ENCODE measurements at places on chromosomes 6 and 20.

DNA sequence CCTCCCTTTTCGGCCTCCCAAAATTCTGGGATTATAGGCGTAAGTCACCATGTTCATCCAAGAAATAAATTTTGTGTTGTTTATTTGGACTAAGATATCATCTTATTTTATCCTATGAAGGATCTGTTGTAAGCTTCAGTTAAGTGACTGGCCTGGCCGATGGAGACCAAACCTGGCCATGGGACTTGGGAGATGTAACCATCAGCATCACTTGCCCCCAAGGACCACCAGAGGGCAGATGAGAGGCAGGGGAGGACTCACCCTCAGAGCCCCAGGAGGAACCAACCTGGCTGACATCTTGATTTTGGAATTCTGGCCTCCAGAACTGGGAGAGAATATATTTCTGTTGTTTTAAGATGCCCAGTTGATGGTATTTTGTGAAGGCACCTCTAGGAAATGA is 266.7 kb downstream of the CDH26 start:
- DNase-seq, result peak; percentile 21

DNA sequence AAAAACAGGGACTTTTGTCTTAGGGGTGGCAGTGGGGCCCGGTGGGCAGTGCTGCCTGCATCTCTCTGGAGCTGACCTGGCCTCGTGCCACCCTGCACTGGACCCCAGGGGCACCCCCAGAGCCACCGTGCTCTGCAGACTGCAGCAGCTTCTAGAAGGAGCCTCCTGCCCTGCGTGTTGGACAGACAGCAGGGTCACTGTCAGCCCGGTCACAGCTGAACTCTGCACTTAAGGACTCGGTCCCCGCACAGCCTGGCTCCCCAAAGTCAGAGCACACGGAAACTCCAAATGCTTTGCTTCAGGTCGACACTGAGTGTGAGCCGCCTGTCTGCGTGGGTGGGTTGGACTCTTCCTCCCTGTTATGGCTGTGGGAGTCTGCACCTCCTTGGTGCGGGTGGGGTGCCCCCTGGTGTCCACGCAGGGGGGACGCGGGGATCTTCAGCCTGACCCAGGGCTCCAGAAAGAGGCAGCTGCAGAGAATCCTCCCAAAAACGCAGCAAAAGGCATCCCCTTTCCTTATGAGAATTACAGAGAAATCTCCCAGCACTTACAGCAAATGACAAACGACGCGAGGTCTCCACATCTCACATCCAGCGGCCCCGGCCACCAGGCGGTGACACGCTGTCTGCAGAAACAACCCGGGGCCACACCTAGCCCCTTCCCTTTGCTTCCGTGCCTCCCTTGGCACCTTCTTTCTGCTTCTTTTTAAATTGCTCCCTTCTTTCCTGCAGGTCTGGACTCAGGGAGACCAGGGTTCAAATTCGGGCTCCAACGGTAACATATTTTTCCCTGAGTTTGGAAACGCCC is 36.3 kb upstream of the DACT2 start:
- no peak for DNase-seq

GRCh38 chr20:32035426-32035779 is 16.6 kb upstream of the HCK start:
- DNase-seq, result no peak

- no peak for DNase-seq
Observed at GRCh38 chr6:21908161-21908848, 314.8 kb downstream of the SOX4 start.

GRCh38 chr6:157143171-157143889 is 180.0 kb downstream of the TMEM242 start:
- DNase-seq, result no peak

GRCh38 chr6:156413154-156413553 is 364.0 kb upstream of the ARID1B start:
- DNase-seq, result no peak

GRCh38 chr6:55853008-55854001 is 22.1 kb downstream of the BMP5 start:
- no peak for DNase-seq

DNA sequence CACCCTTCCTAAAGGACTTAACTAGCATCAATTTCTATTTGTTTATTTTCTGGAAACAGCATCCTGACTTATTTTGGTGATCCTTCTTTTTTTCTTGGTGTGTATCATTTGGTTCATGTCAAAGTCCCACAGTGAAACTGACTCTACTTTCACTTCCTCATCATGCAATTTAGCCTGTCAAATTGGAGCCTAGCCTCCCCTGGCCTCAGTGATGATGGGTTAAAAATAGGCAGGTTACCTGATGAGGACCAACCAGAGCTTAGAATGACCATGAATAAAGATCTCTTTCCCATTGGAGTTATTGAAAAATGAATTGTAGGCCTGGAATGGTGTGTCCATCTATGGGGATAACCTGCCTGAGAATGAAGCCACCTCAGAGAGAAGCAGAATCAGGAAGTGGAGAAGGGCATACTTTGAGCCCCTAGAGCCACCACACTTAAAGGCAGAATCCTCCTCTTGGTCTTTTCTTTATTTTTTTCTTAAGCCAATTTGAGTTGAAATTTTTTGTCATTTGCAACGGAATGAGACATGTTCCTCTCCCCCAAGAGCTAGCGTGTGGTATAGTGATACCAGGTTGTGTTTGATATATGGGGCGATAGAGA is 105.6 kb downstream of the BTBD3 start:
- peak; percentile 60 for DNase-seq

- no peak for DNase-seq
Observed at GRCh38 chr20:25654487-25654886, 30.7 kb upstream of the NANP start.

DNA sequence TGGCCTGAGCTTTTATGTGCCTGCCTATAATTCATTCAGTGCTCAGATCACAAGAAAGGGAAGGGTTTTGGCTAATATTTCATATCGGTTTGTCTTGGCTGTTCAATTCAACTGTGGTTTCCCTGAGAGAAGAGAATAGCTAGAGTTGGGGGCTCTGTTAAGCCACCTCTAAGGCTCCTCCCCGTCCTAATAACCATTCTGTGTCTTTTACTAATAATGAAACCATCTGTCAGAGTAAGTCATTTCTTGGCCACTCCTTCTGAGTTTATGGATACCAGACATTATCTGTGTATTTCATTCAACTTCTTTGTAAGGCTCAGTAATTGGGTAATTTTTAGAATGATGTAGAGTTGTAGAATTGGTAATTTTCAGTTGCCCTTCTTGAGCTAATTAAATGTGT is 5.2 kb downstream of the STX11 start:
- DNase-seq, result no peak

- DNase-seq, result no peak
Observed at GRCh38 chr20:19682249-19682648, 75.8 kb upstream of the RIN2 start.

DNA sequence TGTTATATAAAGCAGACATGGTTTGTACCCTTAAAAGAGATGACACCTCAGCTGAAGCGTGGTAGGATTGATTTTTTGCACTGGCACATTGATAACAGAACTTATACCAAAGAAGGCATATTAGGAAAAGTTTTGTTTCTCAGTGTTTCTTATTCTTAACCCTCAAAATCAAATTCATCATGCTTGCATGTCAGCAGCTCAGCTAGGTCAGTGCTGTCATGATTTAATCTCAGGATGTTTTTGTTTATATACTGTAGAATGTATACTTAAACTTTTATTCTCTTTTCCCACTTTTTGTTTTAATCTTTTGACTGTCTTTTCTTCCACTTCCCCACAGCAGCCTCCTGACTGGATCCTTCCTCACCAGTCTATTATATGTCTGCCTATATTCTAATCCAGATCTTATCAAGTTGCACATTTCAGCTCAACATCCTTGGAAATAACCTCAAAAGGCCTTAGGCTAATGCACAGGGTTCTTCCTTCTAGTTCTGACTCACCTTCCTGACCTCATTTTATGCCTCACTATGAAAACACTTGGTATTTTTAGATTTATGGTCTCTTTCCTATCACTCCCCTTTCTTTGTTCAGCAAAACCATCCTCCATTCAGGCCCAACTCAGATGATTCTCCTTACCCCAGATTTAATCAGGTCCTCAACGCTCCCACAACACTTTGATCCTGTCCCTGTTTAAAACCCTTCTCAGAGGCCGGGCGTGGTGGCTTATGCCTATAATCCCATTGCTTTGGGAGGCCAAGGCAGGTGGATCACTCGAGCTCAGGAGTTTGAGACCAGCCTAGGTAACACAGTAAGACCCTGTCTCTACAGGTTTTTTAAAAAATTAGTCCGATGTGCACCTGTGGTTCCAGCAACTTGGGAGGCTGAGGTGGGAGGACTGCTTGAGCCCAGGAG is 7.2 kb downstream of the HEBP2 start:
- no peak for DNase-seq

- DNase-seq, result peak; percentile 29
Observed at GRCh38 chr20:2840967-2841531, 504 bp downstream of the VPS16 start.

DNA sequence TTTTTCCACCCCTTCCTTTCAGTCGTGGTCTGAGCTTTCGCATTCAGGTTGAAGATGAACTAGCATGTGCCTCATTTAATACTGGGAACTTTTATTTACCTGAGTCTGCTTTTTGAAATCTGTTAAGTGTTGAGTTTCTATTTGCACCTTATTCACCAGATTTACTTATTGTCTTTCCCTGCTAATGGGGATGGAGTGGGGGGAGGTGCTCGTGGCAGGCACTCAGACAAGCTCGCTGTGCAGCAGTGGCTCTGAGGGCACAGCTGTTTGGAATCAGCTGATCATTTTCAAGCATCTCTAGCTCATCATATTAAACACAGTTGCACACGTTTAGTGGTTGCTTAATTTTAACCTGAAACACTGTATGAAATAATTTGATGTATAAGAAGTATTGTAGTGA is 35.6 kb downstream of the UTRN start:
- no peak for DNase-seq

DNA sequence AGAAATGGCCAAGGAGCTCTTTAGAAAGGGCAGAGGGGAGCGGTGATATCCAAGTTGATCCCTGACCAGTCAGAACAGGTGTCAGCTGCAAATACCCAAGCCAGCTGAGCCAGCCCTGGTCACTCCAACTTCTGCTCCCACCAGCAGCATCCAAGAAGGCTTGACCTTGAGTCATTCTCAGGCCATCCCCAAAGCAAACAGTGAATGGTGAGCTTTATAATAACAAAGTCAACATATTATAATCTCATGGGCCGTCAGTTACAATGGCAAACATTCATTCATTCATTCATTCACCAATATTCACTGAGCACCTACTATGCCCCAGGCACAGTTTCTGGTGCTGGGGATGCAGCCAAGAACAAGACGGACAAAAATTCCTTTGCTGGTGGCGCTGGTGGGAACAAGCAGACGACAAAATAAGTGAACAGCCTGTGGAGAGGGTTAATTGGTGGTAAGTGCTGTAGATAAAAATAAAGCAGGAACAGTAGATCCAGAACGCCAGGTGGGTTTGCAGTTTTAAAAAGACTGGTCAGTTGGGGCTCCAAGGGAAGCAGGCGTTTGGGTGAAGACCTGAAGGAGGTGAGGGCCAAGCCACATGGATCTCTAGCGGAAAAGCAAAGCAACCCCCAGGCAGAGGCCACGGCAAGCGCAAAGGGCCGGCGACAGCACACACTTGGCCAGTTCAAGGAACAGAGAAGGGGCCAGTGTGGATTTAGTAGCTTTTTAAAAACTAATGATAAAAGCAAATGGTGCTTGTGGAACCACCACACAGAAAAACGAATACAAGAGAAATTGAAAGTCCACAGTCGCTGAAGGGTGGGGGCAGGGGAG is 131.8 kb upstream of the PTPN1 start:
- no peak for DNase-seq

DNA sequence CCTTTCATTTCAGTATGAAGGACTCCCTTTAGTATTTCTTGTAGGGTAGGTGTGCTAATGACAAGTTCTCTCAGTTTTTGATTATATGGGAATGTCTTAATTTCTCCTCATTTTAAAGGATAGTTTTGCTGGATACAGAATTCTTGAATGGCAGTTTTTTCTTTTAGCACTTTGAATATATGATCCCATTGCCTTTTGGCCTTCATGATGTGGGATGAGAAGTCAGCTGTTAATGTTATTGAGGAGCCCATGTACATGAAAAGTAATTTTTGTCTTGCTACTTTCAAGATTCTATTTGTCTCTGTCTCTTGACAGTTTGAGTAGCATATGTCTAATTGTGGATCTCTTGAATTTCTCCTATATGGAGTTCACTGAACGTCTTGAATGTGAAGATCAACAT is 30.9 kb downstream of the RSPH3 start:
- DNase-seq, result no peak

GRCh38 chr6:66065313-66065712 is 358.3 kb upstream of the EYS start:
- DNase-seq, result no peak

GRCh38 chr6:6866656-6867403 is 240.9 kb upstream of the RREB1 start:
- no peak for DNase-seq

DNA sequence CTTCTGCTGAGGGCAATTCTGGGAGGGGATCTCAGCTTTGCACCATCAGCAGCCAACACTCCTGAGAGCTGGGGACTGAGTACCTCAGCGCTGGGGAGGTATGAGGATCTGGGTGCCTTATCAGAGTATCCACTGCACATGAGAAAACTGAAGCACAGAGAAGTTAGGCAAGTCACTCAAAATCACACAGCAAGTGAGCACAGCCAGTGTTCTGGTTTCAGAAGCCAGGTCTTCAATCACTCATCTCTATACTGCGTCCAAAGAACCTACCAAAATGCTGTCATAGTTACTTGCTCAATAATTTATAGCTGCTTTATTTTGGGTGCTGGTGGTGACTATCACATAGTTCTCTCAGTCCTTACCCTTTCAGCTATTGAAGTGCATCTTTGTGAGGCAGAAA is 5.0 kb downstream of the ADTRP start:
- DNase-seq, result no peak

GRCh38 chr20:63863798-63864544 is 1.1 kb upstream of the TPD52L2 start:
- DNase-seq, result peak; percentile 90

DNA sequence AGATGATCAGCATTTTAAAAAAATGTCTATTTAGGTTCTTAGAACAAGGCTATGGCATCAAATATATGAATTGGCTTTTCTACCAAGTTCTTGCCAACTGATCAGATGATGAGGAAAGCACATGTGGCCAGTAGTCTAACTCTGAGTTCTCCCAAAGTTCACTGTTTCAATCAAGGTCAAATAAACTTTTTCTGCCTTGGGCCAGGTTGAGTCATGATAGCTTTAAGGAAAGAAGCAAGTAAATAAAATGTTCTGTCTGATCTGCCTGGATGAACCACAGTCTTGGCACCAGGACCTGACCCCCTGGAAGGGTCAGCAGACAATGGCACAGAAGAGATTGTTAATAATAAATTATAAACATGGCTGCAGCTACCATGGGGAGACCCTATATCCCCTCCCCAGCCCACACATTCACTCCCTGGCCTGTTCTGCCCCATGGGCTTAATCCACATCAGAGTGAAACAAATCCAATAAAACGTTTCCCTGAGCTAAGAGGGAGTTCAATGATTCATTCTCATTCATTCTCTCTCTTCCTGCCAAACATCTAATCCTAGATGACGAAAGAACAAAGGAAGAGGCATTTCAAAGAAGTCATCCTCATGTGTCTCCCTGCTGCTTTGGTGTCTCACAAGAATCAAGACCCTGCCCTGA is 661.6 kb downstream of the DHX35 start:
- DNase-seq, result no peak

- peak; percentile 50 for DNase-seq
Observed at GRCh38 chr6:57267586-57268293, 45.6 kb upstream of the RAB23 start.
